ENCODE measurements at places on chromosomes 5 and 9. TPM values are rescaled to one million over a fixed set of nuclear protein-coding genes. Genes with fewer than 3 reads are reported as not detected.

SLC36A3 gene
- polyA plus RNA-seq: not detected

ANKRD31 gene
- polyA plus RNA-seq: 0.02 TPM

SPINK4 gene
- polyA plus RNA-seq: not detected

PCDHGA6 gene
- 2.0 TPM for polyA plus RNA-seq

SPATA31A3 gene
- not detected for polyA plus RNA-seq

TAF1L gene
- 0.02 TPM for polyA plus RNA-seq

NOL8 gene
- polyA plus RNA-seq: 3.0 TPM

SLC34A3 gene
- polyA plus RNA-seq: 0.06 TPM

All from H1 (cell line).